NCI-H187 (cell line): ENCODE measurements at places on chromosomes 4 and X.

GRCh38 chrX:53280331-53281320, 758 bp downstream of the IQSEC2 start:
- DNase-seq = no peak

- DNase-seq = no peak
Measured at GRCh38 chr4:80393970-80394250, 58.4 kb downstream of the CFAP299 start.

DNA sequence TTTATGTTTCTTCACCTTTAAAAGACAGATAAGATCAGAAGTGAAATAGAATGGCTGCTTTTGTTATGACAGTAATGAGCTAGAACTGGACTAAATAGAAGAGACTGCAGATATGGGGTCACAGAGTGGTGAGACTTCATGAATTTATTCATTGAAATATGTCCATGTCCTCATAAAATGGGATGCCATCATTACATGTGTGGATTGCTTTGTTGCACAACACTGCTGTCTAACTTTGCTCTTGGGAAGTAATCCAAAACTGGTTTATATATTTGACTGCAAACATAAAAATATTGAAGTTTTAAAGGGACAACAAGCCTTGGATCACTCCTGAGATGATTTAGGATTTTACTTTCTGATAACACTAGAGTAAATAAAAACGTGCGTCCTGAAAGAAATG, 209.2 kb upstream of the FAT4 start:
- no peak for DNase-seq

DNA sequence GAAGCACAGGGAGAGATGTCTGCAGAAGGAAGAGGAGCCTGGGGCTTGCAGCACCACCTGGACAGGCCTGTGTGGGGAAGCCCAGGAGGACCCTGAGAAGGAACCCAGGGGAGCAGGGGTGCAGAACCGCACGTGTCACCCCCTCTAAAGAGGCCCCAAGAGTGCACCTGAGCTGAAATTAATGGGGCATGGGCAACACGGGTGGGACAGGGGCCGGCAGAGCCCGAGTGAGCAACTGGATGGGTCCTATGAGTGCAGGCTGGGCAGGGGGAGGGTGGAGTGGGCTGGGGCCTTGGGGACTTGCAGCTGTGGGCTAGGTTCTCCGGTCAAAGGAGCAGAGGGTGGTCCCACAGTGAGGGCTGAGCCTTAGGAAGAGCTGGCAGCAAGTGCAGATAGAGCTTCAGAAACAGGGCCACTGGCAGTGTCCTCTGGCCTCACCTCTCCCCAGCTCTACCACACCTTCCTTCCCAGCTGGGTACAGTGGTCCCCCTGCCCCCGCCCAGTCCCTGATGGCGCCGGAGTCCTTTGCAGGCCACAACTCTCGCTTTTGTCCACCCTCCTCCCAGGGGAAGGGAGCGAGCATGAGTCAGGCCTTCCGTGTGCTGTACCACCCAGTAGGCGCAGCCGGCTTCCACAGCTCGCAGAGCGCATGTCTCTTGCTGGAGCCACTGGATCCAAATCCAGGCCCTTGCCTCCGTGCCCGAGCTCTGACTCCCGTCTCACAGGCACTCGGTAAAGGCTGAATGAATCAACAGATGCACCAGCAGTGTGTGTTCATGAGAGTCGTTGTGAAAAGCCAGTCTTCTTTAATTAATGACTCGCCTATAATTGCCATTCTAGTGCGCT, 131.6 kb downstream of the HMX1 start:
- no peak for DNase-seq

DNA sequence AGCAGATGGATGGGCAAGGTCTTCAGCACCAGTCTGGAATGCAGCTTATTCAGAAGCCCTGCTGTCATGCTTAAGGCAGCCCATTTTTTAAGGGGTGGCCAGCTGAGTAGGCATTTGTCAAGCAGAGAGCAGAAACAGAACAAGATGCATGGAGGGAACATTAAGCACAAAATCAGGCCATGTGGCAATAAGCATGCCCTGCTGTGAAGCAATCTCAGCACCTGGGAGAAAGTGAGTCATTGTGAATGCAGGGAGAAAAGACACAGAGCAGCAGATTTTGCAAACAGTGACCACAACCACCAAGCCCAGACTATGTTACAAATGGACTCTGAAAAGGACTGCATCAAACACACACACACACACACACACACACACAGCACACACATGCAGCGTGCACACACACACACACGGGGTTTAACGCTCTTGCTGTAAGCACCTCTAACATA, 94.1 kb upstream of the GALNT7 start:
- no peak for DNase-seq

DNA sequence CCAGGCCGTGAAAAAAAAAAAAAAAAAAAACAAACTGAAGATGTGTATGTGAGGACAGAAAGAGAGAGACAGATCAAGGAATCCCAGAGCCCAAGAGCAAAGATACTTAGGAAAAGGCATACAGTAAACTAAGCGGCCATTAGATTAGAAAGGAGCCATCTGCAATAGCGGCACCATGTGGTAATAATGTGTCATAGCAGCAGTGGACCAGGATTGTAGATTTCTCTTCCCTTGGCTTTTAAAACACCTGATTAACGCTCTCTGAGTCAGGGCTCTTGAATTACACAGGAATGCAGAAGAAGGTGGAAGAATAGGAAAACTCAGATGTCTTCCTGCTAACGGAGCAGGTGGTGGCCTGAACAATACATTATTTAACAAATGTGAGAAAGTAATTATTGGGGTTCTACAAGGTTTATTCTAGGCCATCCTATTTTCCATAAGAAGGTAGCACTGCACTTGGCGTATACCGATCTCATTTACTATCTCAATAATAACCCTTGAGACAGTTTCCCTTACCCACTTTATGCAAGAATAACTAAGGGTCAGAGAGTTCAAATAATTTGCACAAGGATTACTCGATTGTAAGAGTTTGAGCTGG, 182.7 kb downstream of the KCNIP4 start:
- peak; percentile 1 for DNase-seq

GRCh38 chr4:79623021-79623870, 215.2 kb upstream of the GK2 start:
- no peak for DNase-seq

- DNase-seq = no peak
Measured at GRCh38 chrX:112085149-112085548, 2.6 kb upstream of the TRPC5 start.

GRCh38 chr4:103307453-103308247, 109.5 kb upstream of the CENPE start:
- DNase-seq = no peak

- no peak for DNase-seq
Measured at GRCh38 chrX:298993-299392, 17.8 kb downstream of the PLCXD1 start.

GRCh38 chr4:39106011-39106410, 44.0 kb downstream of the KLHL5 start:
- no peak for DNase-seq

GRCh38 chrX:38973322-38973721, 172.1 kb downstream of the MID1IP1 start:
- DNase-seq = no peak

DNA sequence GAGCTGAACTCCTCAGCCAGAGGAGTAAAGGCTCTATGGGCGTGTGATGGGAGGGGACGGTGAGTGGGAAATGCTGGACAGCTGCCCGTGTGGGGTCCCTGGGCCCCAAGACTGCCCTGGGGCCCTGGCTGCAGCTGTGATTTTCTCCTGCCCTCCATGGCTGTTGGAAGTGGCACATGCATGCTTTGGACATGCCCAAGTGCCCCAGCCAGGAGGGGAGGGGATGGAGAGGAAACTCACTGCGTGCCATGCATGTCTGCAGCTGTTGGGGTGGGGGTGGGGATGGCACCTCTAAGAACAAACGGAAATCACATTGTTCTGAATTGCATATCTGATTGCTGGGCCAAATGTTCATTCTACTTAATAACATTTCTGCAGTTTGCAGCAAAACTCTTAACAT, 52.4 kb downstream of the MID2 start:
- DNase-seq = no peak
